ENCODE measurements at places on chromosomes 6 and 20.
A peak's percentile ranks its signal among the peaks of the same experiment; 100 is the strongest.

- no peak for DNase-seq
Measured at GRCh38 chr6:43707269-43707668, 19.7 kb upstream of the MRPS18A start.

GRCh38 chr6:30885999-30886896, 1.9 kb downstream of the DDR1 start:
- DNase-seq: peak; percentile 97

DNA sequence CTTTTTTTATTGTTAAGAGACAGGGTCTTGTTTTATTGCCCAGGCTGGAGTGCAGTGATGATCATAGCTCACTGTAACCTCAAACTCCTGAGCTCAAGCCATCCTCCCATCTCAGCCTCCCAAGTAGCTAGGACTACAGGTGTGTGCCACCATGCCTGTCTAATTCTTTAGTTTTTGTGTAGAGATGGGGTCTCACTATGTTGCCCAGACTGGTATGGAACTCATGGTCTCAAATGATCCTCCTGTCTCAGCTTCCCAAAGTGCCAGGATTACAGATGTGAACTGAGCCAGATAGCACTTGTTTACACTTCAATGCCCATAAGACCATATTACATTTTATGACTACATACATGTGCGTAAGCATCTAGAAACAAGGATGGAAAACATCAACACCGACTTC, 18.1 kb downstream of the EIF2S2 start:
- no peak for DNase-seq

DNA sequence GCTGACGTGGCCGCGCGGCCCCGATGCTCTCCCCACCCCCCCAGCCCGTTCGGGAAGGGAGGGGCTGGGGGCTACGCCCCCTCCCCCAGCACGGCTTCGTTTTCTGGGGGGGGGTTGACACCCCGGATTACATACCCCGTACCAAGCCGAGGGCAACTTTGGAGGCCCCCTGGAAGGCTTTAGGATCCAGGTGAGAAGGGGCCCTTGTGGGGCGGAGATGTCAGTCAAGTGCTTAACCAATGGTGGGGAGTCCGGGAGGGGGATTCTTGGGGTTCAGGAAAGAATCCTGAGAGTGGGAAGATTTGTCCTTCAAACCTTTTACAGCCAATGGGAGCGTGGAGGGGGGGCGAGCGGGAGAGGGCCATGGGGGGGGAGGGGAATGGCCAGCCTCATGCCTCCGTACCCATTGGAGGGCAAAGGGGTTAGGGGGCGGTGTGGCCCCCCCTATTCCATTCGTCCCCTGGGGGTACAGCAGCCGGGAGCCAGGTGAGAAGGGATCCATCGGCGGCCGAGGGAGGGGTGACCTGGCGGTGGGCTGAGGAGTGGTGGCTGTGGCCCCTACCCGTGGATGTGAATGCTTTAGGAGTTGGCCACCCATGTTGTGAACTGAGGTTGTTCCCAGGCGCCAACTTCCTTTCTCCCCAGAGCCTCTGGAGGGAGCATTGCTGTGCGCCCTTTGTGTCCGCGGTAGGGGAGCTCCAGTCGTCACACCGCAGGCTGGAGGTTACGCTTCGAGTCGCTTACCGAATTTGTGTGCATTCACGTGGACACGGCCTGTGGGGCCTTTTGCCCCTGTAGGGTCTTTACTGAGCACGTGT, 682 bp downstream of the BRD2 start:
- DNase-seq: peak; percentile 73

- no peak for DNase-seq
Measured at GRCh38 chr6:167663784-167664443, 162.8 kb upstream of the AFDN start.

- DNase-seq: no peak
Measured at GRCh38 chr6:35388772-35389352, 46.5 kb downstream of the PPARD start.

DNA sequence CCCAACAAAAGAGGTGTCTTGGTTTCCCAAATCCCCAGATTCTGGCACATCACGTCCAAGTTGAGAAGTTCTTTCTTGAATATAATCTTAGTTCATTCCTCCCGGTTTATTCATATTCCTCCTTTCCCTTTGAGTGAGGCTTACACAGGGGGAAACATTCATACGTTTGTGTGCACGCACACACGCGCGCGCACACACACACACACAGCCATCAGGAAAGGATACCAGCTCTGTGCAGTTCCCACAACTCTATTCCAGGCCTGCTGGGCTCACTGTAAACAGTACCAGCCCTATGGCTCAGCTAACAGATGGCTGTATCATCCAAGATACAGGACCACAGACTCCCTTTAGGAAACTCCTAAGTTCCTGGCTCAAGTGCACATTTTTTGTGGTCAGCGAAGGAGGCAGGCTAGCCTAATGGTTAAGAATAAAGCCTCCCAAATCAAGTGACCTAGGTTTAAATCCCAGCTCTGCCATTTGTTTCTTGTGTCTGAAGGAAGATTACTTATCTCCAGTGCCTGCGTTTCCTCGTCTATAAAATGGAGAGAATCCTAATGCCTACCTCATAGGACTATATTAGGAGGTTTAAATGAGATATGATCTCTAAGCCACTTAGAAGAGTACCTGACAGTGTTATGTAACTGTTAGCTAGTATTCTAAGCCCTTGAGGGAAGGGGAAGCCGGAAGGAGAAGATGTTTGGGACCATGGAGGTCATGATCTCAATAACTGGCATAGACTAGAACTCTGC, 3.7 kb upstream of the TAF8 start:
- DNase-seq: no peak

DNA sequence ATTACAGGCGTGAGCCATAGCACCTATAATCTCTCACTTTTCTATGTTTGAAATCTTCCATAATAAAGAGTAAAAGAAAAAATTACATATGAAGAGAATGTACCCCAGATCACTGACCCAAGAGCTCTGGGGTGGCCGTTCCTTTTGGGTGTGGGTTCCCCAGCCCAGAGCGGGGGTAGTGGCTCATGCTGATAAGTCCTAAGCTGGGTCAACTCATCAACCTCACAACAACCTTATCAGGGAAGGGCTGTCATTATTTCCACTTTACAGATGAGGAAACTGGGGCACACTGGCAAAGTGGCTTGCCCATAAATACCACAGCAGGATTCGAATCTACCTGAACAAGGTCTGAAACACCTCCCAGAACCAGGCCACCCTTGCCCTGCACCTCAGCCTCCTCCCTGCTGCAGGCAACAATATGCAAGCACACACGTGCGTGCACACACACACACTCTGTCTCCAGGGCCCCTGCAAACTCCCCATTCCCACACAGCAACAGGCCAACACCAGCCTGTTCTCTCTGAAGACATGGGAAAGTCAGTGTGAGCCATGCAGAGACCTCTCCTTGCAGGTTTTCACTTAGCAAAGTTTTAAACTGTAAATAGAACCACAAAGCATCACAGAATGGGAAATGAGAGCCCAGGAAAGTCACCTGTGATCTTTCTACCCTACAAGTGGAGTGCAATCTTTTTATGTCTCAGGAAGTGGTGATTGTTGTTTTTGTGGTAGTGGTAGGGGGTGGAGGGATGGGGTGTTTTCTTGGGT, 27.7 kb downstream of the BFSP1 start:
- DNase-seq: no peak

- no peak for DNase-seq
Measured at GRCh38 chr20:19886661-19887288, 128.7 kb downstream of the RIN2 start.

- DNase-seq: no peak
Measured at GRCh38 chr6:11381801-11382513, 149.5 kb upstream of the NEDD9 start.

GRCh38 chr6:165585060-165585459, 78.0 kb downstream of the PDE10A start:
- no peak for DNase-seq

GRCh38 chr6:154914288-154914687, 80.8 kb upstream of the TIAM2 start:
- DNase-seq: no peak

- DNase-seq: no peak
Measured at GRCh38 chr6:97663252-97663651, 380.2 kb upstream of the MMS22L start.

- no peak for DNase-seq
Measured at GRCh38 chr6:40928307-40928706, 110.7 kb downstream of the UNC5CL start.

- no peak for DNase-seq
Measured at GRCh38 chr6:149988550-149989346, 25.0 kb downstream of the ULBP1 start.

GRCh38 chr6:19771753-19772336, 65.3 kb upstream of the ID4 start:
- no peak for DNase-seq

GRCh38 chr6:67045076-67045475, 1338.0 kb upstream of the EYS start:
- no peak for DNase-seq

DNA sequence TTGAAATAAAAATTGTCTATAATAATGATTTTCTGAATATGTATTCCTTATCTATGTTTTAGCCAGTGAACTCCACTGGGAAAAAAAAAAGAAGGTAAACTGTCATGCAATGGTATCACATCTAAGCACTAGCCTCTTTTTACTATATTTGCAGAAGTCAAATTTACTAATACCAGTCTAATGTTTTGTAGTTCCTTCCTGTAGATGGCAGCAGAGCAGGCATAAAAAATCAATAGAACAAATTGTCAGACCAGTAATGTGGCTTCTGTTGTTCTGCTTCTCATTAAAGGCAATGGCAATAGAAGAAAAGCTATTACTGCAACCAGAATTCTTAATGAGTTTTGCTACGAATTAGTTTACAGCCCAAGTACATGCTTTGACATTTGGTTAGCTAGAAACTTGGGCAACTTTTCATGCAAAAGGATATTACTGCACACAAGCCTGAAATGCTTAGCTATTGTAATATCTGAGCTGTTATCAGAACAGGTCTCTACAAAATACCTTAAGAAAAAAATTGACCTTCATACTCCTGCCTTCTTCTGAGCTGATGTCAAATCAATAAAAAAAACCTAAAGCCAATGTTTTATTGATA, 476.9 kb downstream of the KHDRBS2 start:
- DNase-seq: peak; percentile 28

DNA sequence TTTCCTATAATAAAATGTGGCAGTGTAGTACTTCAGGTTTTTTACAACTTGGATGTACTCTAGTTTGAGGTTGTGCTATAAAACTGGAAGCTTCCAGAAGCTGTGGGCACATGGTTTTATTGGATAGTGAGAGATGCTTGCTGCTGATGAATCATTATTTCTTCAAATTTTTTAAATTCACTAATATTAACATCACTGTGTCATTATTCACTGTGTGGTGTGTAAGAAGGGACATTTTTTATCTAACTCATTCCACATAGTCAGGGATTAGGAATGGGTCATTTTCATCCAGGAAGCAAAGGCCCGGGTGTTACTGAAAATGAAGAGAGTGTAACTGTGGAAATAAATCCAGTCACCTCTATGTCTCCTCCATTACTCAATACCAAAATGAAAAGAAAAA, 421.0 kb downstream of the TENT5A start:
- no peak for DNase-seq

DNA sequence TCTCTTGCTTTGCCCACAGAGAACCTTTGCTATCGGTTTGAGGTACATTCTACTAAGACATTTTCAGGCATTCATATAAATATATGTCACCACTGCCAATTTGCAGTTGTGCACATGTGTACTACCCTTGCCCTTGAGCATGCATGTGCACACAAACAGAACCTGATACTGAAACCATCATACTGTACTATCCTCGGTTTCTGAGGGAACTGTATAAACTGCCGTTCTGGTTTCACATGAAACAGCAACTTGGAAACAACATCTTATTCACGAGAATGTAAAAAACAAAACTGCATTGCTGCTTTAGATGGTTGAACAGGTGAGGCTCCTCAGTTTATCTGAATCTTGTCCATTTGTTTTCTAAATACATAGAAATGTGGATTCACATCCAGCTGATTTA, 151.2 kb upstream of the TMEM170B start:
- no peak for DNase-seq

DNA sequence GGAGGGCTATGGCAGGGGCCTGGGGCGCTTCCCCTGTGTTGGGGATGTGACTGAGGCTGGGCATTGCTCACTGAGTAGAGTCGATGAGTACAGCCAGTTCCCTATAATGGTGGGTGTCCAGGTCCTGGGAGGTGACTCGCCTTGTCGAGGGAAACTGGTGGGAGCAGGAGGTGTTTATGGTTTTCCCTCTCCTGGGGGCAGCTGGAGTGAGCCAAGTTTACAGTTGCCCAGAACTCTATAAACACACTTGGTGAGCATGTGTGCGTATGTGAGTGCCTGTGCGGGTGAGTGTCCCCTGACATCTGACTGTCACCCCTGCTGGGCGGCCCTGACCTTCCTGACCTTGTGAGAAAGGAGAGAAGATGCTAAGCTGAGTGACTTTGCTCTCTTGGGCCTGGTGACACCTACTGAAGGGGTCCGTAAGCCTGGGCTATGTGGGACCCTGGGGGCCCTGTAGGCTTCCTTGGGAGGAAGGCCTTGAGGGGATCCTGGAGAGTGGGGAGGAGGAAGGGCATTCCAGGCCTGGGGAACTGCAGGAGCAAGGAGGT, 65.9 kb downstream of the VEGFA start:
- no peak for DNase-seq

GRCh38 chr6:164478426-164478825, 831.0 kb downstream of the C6orf118 start:
- DNase-seq: no peak

GRCh38 chr20:47330071-47330470, 26.4 kb downstream of the ZMYND8 start:
- no peak for DNase-seq

- no peak for DNase-seq
Measured at GRCh38 chr6:30554962-30555815, 1.1 kb downstream of the GNL1 start.

DNA sequence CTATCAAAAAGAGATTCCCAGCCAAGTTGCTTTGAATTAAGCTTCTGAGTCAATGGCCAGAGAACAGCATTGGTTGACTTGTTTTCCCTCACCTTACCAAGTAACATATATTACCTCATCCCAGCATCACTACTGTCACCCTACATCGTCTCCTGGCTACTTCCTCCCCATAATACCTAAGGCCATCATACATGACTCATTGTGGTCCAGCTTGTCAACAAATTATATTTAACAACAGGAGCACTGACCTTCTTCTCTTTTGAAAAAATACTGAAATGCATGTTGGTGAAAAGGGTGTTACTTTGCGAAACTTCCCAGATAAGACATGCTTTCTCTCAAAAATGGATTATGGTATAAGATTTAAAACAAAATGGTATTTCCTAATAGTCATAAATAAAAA, 106.9 kb downstream of the TBX18 start:
- DNase-seq: peak; percentile 13

DNA sequence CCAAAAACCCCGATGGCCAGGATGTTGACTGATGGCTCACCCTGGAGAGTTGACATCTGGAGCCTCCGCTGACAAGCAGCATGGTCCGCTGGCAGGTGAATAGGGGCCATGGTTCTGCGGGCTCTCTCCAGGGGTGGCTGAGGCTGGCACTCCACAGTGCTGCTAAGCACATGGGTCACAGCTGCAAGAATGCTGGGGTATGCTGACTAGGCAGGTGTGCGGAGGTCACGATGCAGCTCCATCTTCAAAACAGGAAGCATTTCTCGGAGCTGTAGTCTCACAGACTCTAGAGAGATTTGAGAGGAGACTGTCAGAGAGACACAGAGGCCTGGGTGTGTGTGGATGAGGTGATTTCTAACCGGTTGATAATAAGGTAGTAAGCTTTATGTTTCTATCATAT, 341.6 kb downstream of the NRN1 start:
- DNase-seq: no peak
